ENCODE measurements at places on chromosomes 7 and 10.
A peak's percentile ranks its signal among the peaks of the same experiment; 100 is the strongest.

- DNase-seq, result no peak
These were observed 638.2 kb upstream of the FZD8 start for GRCh38 chr10:36280321-36280741.

GRCh38 chr7:144510621-144511020, 107.1 kb upstream of the NOBOX start:
- DNase-seq, result no peak

GRCh38 chr7:79361214-79361613, 92.3 kb downstream of the MAGI2 start:
- DNase-seq, result peak; percentile 11

GRCh38 chr10:24618401-24618800, 105.3 kb downstream of the ARHGAP21 start:
- DNase-seq, result no peak

DNA sequence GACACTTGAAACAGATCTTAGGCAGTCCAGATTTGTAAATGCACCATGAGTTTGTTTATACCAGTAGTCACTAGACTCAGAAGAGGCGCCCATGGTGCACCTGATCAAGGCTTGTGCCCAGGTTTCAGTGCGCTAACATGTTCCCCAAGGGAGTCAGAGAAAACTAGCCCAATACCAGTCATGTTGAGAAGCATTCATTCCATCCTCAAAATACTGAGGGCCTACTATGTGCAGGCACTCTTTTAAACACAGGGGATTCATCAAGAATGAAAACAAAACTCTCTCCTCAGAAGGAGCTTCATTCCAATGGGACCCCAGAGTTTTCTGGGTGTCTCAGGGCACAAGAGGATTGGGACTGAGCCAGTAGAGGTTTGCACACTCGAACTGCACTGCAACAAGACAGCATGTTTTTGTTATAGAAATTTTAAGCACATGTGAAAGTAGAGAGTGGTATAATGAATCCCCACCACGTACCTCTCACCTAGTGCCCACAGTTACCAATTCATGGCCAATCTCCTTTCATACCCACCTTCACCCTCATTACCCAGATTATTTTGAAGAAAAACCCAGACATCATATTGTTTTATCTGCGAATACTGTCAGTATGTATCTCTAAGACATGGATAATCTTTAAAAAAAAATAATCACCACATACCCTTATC, 55.0 kb upstream of the ARID5B start:
- DNase-seq, result no peak

DNA sequence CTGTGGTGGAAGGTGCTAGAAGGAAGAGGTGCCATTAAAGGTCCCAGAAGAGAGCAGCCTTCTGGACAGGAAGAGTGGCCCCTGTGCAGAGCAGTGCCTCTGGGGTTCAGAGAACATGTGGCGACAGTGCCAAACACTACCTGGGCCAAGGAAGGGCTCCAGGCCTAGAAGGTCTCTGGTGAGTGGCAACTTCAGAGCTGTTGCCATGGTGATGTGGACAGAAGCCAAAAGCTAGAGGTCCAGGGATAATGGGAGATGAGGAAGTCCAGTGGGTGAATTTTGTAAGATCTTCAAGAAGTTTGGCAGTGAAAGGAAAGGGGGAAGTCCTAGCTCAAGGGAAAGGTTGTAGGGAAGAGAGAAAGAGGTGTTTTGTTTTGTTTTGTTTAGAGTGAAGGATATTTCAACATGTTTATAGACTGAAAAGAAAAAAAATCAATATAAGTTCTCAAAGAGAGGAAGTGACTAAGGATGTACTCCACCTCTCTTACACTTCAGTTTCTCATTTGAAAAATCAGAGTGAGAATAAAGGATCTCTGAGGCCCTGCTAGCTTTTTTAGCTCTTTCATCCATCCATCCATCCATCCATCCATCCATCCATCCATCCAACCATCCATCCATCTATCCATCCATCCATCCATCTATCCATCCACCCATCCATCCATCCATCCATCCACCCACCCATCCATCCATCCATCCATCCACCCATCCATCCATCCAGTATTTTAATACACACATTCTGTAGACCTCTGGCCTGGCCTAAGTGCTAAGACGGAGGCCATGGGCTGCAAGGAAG, 77.1 kb upstream of the DUSP5 start:
- DNase-seq, result no peak

- peak; percentile 8 for DNase-seq
These were observed 89.3 kb upstream of the RNF148 start for GRCh38 chr7:122791959-122792545.

DNA sequence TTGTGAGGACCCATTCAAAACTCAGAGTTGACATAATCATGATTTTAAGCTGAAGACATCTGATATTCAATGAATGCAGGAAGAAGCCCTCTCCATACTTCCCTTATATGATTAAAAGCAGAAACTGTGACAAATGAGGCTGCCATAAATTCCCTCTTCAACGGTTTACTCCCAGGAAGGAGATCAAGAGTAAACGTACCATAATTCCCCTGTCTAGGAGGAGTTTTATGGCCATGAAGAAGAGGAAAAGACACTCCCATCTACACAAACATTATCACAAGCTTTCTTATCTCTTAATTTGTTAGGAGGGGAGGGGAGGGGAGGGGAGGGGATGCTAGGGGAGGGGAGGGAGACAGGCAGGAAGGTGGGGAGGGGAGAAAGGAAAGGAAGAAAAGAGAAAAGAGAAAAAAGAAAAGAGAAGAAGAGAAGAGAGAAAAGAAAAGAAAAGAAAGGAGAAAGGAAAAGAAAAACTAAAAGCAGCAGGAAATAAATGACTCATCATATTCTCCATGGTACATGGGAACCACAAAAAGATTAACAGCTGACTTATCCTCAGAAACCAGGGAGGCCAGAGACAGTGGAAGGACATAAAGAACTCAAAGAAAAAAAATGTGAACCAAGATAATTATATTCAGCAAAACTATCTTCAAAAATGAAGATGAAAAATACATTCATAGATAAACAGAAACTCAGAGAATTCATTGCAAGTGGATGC, 121.6 kb downstream of the ALOX5 start:
- DNase-seq, result no peak

DNA sequence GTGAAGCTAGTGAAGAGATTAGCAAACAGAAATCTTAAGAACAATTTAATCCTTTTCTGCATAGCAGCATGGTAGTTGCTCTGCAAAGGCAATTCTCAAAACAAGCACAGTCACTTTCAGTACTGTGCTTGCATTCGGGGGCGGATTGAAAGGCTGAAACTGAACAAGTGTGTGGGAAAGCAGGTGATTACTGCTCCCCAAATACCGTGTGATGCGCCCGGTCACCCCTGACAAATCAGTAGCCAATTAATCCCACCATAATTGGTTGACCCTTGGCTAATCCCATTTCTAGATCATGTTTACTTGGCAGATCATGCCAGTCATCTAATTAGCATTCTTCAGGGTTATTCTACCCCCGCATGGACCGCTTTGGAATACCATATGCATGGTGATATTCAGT, 76.5 kb upstream of the ADRB1 start:
- no peak for DNase-seq

DNA sequence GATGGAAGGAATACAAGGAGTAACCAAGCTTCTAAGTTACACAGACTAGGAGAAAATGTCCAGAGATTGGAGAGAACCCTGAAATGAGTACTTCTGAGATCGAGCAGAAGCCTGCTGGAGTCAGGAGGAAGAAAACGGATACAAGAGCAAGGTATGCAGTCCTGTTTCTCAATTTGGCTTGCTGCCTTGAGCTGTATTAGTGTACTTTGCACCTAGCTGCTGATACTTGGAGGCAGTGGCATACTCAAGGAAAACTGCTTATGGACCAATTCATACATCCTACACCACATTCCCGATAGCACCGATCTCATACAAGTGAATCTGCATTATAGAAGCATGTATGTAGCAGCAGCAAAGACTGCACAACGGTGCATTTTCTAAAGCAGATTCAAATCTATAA, 14.4 kb downstream of the PIP4K2A start:
- no peak for DNase-seq

- no peak for DNase-seq
These were observed 473.8 kb downstream of the KCNMA1 start for GRCh38 chr10:77163670-77164348.

DNA sequence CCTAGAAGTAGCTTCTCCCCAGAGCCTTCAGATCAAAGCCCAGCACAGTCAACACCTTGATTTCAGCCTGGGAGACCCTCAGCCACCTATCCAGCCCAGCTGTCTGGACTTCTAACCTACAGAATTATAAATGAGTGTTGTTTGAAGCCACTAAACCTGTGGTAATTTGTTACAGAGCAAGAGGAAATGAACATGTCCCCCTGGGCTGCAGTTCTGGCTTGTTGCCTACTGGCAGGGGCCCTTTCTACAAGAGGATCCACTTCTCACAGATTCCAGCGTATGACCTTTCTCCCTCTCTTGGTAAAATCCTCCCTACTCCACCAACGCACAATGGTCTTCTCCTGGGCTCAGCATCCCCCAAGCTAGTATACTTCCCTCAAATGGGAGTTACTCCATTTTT, 46.4 kb upstream of the ECHDC3 start:
- no peak for DNase-seq

GRCh38 chr7:93203496-93203895, 22.8 kb downstream of the HEPACAM2 start:
- no peak for DNase-seq

DNA sequence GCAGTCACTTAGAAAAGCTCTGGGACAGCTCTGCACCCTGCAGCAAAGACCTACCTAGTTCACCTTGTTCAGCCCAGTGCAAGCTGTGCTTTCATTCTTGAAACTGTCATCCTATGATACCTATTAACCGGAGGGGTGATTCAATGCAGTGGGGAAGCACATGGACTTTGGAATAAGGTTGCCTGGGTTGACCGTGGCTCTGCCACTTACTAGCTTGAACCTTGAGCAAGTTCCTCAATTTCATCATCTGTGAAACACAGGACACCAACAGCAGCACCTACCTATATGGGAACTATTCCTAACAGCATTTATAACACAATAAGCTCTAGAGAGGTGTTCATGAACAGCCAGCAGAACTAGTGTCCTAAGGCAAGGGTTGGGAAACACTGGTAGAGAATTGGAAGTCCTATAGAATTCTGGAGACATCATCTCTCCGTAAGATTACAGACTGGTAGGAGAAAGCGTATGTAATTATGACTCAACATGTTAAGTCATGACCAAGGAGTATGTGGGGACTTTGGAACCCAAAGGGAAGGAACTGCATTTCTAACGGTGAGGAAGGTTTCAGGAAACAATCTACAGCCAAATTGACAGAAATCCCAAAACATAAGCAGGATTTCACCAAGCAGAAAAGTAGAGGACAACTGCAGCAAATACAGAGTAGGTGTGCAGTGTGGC, 270.0 kb downstream of the USP6NL start:
- DNase-seq, result no peak

GRCh38 chr7:127391591-127392181, 822 bp downstream of the ZNF800 start:
- peak; percentile 50 for DNase-seq

DNA sequence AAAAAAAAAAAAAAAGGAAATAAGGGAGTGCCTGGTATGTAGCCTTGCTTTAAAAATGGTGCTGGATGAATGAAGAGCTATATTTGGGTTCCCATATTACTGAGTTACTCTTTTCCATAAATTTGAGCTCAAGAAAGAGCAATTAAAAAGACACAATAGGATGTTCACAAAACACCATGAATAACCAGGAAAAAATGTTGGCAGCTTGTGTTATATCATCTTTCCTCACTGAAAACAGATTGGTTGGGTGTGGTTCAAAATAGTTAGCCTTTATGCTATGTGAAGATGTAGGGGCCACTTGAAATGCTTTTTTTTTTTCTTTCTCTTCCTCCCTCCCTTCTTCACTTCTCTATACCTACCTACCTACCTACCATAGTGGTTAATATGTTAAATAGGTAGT, 256.9 kb downstream of the STK31 start:
- no peak for DNase-seq

DNA sequence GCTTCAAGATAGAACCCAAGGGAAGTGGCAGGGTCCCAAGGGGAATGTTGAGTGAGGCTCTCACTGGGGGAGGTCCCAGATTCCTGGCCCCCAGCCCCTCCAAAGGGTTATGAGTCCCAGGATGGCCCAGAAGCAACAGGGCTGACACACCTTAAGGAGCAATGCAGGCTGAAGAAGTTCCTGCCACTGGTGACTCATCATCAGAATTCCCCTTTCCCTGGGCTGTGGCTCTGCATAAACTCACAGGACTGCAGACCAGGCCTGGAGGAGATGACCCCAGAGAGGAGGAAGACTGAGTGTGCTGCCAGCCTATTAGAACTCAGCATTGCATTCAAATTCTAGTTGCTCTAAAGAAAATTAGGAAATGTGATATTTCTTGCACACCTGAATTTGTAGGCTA, 126.7 kb downstream of the DPP6 start:
- DNase-seq, result no peak

DNA sequence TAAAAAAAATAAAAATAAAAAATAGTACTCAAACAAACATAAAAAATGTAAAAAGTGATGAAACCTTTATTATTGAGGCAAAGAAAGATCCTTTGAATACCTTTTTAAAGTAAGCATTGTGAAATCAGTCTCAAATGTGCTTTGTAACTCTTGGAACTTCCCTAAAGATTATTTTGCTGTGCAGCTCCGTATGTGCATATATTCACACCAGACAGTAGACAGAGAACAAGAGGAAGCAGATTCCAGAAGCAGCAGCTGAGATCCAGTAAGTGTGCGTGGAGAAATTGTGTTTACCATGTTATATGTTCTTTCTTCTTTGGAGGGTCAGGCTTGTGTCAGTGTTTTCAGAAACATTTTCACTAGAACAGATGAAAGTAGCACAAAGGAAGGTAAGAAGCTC, 324.9 kb downstream of the AGMO start:
- no peak for DNase-seq

DNA sequence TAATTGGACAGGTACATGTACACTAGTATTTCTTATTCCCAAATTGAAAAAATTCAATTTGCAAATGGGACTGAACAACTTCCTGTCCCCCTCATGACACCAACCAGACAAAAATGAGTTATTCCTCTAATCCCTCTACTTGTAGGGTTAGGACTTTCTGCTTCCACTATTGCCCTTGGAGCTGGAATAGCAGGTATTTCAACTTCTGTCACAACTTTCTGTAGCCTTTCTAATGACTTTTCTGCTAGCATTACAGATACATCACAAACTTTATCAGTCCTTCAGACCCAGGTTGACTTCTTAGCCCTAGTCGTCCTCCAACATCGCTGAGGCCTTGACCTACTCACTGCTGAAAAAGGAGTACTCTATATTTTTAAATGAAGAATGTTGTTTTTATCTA, 6.4 kb downstream of the CYP3A7 start:
- no peak for DNase-seq

- peak; percentile 99 for DNase-seq
These were observed 13.3 kb upstream of the DDIT4 start for GRCh38 chr10:72260239-72260975.

DNA sequence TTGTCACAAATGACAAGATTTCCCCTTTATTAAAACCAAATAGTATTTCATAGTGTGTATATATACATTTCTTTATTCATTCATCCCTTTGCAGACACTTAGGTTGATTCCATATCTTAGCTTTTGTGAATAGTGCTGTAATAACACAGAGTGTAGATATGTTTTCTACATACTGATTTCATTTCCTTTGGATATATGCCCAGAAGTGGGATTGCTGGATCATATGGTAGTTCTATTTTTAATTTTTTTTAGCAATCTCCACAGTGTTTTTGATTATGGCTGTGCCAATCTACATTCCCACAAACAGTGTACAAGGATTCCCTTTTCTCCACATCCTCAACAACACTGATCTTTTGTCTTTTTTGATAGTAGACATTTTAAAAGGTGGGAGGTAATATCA, 46.4 kb downstream of the CSTF2T start:
- DNase-seq, result no peak

Data from H7 (cell line).